ENCODE measurements at places on chromosomes 12 and 14.

GRCh38 chr12:118023301-118023860 is 6.9 kb downstream of the RFC5 start:
- DNase-seq = no peak

DNA sequence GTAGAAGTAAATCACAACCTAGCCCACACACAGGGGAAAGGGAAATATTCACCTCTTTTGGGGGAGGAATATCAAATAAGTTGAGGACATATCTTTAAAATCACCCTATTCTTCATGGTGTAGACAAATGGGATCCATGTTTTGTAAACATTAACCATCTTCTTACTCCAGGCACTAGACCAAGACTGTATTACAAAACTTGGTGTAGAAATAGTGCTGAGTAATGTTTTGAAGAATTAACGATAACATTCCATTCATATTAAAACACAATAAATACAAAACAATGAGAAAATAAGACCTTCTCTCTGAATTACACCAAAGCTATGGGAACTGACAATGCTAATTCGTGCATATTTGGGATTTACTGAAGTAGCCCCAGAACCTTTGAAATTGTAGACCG is 633.6 kb downstream of the BCL11B start:
- DNase-seq = no peak

- no peak for DNase-seq
These were observed 270.8 kb downstream of the ZFP36L1 start for GRCh38 chr14:68521961-68522509.

DNA sequence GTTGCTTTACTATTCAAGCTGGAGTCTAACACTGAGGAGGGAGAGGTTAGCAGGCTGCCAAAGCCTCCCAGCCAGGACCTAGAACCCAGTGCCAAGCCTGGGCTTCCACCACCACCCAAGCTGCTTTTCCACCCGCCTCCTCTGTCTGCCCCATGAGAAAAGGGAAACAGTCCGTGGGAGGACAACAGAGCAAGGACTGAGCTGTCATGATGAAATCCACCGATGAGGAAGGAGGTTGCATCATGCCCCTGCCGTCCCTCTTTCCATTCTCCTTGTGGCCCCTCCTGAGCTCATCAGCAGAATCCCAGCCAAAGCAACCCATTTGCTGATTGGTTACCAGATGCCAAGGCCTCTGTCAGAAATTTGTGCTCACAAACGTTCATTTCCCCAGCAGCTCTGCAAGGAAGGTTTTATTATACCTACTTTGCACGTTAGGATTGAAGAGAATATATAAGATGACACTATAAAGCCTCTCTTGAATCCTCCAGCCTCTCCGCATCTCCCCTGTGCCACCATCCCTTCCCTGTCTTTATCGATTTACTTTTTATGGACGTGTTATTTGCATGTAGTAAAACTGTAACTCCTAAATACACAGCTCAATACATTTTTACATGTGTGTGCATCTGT is 6.3 kb upstream of the SERPINA1 start:
- DNase-seq = no peak

DNA sequence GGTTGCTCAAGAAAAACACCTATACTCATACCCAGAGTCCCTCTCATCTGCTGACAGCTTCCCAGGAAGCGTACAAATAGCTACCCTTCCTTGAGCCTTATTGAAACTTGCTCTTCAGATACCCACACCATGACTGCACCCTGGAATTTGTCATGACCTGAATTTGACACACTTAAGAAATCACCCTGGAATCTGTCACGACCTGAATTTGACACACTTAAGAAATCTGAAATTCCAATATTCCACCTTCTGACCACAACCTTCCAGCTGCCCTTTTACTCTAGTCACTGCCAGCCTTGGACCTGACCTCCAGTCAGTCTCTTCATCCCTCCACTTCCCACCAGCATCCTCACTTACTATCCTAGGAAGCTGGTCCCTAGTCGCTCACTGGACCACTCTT is 1.1 kb upstream of the HAL start:
- no peak for DNase-seq

- DNase-seq = no peak
These were observed 40.4 kb downstream of the SLC38A4 start for GRCh38 chr12:46785382-46785781.

- DNase-seq = no peak
These were observed 13.9 kb downstream of the ERG28 start for GRCh38 chr14:75646762-75647161.

Data from amniotic stem cell (primary cell).